DMS79 treated with DMSO at 0.1 percent for 48 hours (cell line): ENCODE measurements at places on chromosomes 5 and 9.

DNA sequence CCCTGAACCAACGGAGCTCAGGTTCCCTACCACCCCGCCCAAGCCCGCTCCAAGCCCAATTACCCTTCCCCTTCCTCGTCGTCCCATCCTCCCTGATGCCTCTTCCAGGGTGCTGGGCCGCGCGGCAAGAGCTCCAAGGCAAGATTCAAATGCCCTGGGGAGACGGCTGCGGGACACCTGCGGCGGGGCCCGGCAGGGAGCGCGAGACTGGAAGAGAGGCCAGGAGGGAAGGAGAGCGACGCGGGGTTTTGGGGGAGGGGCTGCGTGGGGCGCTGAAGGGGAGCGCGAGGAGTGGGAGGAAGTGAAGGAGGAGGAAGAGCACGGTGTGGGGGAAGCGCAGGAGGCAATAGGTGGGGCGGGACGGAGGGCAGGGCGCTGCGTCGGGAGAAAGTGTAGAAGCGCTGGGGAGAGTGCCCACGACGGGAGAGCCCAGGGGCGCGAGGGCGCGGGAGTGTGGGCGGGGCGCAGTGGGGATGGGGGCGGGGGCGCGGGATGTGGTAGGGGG lies 975 bp upstream of the NXNL2 start:
- DNase-seq, result no peak

DNA sequence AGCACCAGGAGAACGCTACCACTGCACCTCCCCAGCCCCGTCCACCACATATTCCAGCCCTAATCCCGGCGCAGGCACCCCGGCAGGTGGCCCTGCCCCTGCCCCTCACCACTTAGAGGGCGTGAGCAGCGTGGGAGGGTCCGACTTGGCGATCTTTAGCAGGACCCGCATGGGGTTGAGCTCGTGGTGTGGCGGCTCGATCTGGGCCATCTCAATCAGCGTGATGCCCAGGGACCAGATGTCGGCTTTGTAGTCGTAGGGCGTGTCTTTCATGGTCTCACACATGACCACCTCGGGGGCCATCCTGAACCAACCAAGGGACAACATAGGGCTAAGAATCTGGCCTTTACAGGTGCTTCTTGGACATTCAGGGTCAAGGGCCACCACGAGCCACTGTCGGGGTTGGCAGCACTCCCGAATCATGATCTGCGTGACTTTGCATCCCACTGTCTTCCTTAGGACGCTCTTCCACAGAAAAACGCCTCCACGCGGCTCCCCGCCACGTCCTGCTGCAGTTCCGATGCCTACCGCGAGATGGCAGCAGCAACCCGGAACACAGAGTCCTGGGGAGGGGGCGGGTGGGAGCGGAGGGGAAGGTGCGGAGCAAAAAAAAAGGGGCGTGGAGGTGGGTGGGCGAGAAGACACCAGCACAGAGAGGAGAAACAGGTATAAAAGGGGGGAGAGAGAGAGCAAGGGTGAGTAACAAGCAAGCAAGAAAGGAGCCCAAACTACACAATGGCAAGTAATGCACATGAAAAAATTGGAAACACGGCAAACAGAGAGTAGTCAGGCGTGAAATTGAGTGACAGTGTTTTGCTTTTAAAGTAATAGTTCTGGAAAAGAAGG lies 81.3 kb downstream of the STK10 start:
- DNase-seq, result peak; percentile 4

DNA sequence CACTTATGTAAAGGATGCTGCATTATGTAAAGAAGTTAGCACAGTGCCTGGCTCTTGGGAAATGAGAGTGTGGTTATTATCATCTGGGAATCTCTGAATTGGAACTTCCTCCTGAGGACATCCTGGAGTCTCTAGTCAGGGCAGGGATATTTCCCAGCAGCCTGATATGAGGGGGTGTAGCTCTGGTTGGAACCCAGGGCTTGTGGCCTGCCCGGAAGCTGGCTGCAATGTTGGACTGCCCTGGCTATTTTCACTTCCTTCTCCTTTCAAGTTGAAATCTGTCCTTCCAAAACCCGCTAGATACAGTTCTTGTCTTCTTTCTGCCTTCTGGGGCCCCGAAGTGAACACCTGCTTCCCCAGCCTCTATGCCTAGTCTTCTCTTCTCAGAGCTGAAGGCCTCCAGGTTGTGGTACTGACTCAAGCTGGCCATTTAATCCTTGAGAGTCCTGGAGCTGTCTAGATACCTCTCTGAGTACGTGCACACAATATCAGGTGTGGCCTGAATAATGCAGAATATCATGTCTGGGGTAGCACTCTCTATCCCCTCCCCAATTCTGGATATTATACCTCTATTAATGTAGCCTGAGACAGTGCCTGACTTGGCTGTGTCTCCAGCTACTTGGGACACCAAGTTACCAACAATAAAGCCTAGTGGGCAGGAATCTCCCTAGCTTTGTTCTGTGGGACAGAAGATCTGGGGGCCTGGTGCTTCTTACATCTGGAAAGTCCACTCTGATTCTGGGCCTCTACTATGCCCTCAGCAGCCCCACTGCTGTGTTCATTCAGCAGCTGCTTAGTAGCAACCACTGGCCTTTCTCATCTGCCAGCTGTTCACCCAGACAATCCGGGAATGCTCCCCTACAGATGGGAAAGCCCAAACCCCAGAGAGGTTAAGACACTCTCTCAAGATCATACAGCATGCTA lies 45.0 kb downstream of the SLC6A7 start:
- DNase-seq, result no peak

GRCh38 chr9:131017067-131017466 lies 8.1 kb downstream of the LAMC3 start:
- no peak for DNase-seq

DNA sequence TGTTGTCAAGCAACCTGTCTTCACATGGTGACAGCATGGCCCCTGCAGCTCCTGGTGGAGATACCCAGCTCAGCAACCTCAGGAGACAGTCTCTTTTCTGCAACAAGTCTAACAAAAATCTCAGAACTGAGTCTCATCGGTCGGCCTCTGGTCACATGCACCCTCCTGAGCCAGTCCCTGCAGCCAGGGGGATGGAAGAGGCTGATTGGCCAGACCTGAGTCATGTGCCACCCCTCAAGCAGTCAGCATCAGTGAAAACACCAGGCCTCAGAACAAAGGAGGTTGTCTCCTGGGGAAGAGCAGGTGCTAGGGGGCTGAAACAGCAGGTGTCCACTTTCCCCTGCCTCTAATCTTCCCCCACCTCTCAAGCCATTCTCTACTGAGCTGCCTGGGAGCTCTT lies 54.4 kb downstream of the SMIM23 start:
- no peak for DNase-seq
